ENCODE measurements at places on chromosomes 6 and 20. TPM values are rescaled to one million over a fixed set of nuclear protein-coding genes. Genes with fewer than 3 reads are reported as not detected.

The IL17A gene
- total RNA-seq: not detected

The COL11A2 gene
- 1.3 TPM for total RNA-seq

The C6orf58 gene
- total RNA-seq: not detected

The BMP5 gene
- total RNA-seq: 0.49 TPM

The OVOL2 gene
- total RNA-seq: 8.8 TPM

The SYNJ2 gene
- 45.0 TPM for total RNA-seq

The MYH7B gene
- 1.9 TPM for total RNA-seq

The PRPF6 gene
- total RNA-seq: 176 TPM

The TOX2 gene
- not detected for total RNA-seq

The SS18L1 gene
- total RNA-seq: 52.1 TPM

The BANF2 gene
- total RNA-seq: 2.1 TPM

- peak; percentile 82 for DNase-seq
- H3K36me3 ChIP-seq: no peaks in the 10 kb centered on the region
- H3K4me1 ChIP-seq: peaks cover 96% of the 10 kb centered on the region
- peak overlapping the region; percentile 80 for H3K27ac ChIP-seq
- no peak overlapping the region for H3K4me3 ChIP-seq
Observed at GRCh38 chr6:79604583-79605037, 26.5 kb upstream of the SH3BGRL2 start.

DNA sequence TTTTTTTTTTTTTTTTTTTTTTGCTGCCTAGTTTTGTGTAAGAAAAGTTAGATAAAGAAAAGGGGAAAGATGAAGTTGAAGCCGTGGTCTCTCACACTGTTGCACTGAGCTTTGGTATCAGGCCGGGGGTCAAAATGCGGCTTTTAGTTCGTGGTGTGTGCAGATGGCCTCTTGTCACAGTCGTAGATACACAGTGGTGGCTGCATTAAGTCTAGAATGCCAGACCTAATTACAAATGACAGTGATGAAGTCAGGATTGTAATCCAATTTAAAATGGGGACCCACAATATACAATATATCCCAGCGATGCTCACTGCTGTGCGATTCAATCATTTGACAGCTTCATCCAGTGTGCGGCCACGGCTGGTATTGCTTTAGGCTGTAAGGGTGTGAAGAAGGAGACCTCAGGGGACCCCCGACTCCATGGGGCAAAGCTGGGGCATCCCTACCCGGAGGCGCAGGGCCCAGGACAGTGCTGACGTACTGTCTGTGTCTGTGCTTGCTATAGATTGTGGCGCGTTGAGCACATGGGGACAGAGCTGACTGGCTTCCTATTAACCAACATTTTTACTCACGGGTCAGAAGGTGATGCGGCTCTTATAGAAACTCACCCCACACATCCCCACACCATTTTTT lies 210.0 kb upstream of the SOX4 start:
- H3K4me1 ChIP-seq: peaks cover 62% of the 10 kb centered on the region
- DNase-seq: no peak
- H3K27me3 ChIP-seq: no peaks in the 10 kb centered on the region

DNA sequence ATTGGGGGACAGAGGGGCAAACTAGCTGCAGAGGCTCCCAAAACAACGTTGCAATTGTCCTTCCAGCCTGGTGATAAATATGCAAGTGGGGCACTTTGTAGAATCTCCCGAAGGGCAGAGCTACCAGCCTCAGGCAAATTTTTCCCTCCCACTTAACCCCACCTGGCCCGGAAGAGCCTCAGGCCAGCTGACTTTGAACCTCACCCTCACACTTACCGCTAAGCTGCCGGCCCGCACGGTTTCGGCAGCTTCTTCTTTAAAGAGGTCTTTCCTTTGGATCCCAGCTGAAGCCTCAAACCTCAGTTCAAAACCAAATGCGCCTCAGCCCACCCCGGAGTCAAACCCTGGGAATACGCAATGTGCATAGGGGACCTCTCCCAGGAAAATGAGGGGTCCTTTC lies 2.5 kb downstream of the OVOL2 start:
- no peak overlapping the region for H3K27ac ChIP-seq
- peaks cover 30% of the 10 kb centered on the region for H3K4me1 ChIP-seq
- no peaks in the 10 kb centered on the region for H3K36me3 ChIP-seq

DNA sequence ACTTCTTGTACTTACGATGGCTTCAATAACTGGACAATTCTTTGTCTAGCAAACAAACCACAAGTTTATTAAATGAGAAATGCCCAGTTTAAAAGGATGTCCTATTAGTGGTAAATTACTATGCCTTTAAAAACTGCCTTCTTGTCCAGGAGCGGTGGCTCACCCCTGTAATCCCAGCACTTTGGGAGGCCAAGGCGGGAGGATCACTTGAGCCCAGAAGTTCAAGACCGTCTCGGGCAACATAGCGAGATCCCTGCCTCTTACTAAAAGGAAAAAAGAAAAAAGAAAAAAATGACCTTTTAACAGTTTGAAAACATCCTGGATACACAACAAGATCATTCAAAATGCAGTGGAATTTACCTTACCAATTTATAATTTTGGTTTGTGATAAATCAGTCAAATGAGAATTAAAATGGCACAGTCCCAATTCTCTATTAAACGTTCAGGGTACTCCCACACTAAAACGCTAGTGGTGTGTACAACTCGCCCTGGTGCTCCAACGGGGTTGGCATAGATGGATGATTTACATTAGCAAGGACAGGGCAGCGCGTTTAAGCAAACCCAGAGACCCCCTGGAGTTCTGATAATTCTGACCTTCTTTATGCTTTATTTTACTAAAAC lies 2.3 kb downstream of the ZBTB2 start:
- peak overlapping the region; percentile 72 for H3K4me3 ChIP-seq
- DNase-seq: no peak
- H3K4me1 ChIP-seq: peaks cover 17% of the 10 kb centered on the region
- peak overlapping the region; percentile 91 for H3K27ac ChIP-seq

- H3K4me1 ChIP-seq: no peaks in the 10 kb centered on the region
- H3K4me3 ChIP-seq: no peak overlapping the region
- DNase-seq: no peak
Observed at GRCh38 chr20:46827718-46828458, 66.8 kb upstream of the EYA2 start.

GRCh38 chr6:5765141-5765760 lies 241.5 kb downstream of the NRN1 start:
- DNase-seq: no peak
- H3K36me3 ChIP-seq: no peaks in the 10 kb centered on the region
- no peaks in the 10 kb centered on the region for H3K4me1 ChIP-seq
- no peaks in the 10 kb centered on the region for H3K27me3 ChIP-seq
- no peak overlapping the region for H3K4me3 ChIP-seq
- H3K27ac ChIP-seq: no peak overlapping the region

- H3K27me3 ChIP-seq: no peaks in the 10 kb centered on the region
- no peaks in the 10 kb centered on the region for H3K36me3 ChIP-seq
- H3K4me3 ChIP-seq: no peak overlapping the region
Observed at GRCh38 chr6:53598265-53598907, 53.5 kb upstream of the GCLC start.

GRCh38 chr20:21361266-21361665 lies 36.1 kb downstream of the NKX2-4 start:
- no peak overlapping the region for H3K4me3 ChIP-seq
- no peak for DNase-seq
- peaks cover 9% of the 10 kb centered on the region for H3K4me1 ChIP-seq
- peaks cover 1% of the 10 kb centered on the region for H3K36me3 ChIP-seq
- H3K27ac ChIP-seq: no peak overlapping the region
- no peaks in the 10 kb centered on the region for H3K27me3 ChIP-seq

- H3K4me1 ChIP-seq: 0 out of 2 replicates have a peak, but pooled peaks cover 5% of the 10 kb centered on the region
- no peaks in the 10 kb centered on the region for H3K36me3 ChIP-seq
- no peak overlapping the region for H3K4me3 ChIP-seq
- H3K27ac ChIP-seq: no peak overlapping the region
Observed at GRCh38 chr6:131629651-131630050, 1.6 kb upstream of the MED23 start.

DNA sequence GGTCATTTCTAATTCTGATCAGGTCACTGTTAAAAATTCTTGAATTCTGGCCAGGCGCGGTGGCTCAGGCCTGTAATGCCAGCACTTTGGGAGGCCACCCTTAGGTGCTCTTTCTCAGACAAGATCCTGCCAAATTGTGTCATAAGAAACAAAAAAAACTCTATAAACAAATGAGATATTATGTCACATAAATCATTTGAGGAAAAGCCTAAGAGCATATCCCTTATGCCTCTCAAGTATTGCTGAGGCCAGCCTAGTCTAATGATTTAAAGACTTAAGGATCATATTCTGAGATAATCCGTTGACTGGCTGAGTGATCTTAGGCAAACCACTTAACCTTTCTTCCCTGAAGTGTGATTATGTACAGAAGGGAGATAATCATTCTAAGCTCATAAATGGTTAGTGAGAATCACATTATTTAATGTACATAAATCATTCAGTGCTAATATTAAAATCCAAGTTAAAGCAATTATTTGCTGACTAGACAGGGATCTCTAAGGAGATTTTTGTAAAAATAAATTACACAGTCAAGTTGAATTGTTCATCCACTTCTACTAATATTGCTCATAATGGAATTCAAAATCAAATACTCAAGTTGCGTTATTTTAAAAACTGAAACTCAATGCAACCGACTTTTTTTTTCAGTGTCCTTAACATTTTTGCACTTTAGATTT lies 365.4 kb downstream of the PHF3 start:
- H3K27me3 ChIP-seq: no peaks in the 10 kb centered on the region
- H3K4me1 ChIP-seq: no peaks in the 10 kb centered on the region
- H3K36me3 ChIP-seq: no peaks in the 10 kb centered on the region

DNA sequence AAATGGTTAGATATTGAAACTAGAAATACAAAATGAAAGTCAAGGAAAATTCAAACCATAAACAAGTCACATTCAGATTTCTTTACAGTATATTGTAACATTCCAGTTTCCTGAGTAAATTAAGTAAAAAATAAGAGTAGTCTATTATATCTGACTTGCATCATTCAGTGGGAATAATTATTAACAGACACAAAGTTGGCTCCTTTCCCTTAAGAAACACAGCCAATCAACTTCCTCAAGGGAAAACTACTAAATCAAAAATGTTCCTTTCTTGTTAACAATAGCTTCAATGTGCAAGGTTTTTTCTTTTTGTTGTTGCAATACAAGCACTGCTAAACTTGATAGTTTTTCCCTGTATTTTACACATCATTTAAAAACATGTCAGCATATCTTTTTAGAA lies 33.2 kb downstream of the DNAAF9 start:
- no peak for DNase-seq
- H3K36me3 ChIP-seq: no peaks in the 10 kb centered on the region
- H3K27me3 ChIP-seq: no peaks in the 10 kb centered on the region
- H3K4me1 ChIP-seq: no peaks in the 10 kb centered on the region

GRCh38 chr6:140276719-140277118 lies 902.3 kb upstream of the CITED2 start:
- H3K4me1 ChIP-seq: peaks cover 3% of the 10 kb centered on the region
- H3K36me3 ChIP-seq: no peaks in the 10 kb centered on the region
- H3K27ac ChIP-seq: no peak overlapping the region
- no peaks in the 10 kb centered on the region for H3K27me3 ChIP-seq

GRCh38 chr6:31626952-31627351 lies 6.4 kb downstream of the PRRC2A start:
- no peaks in the 10 kb centered on the region for H3K27me3 ChIP-seq
- peaks cover 25% of the 10 kb centered on the region for H3K36me3 ChIP-seq
- H3K27ac ChIP-seq: no peak overlapping the region
- H3K4me3 ChIP-seq: no peak overlapping the region

- H3K4me1 ChIP-seq: no peaks in the 10 kb centered on the region
- no peak overlapping the region for H3K27ac ChIP-seq
- H3K4me3 ChIP-seq: no peak overlapping the region
Observed at GRCh38 chr6:56311061-56311460, 63.7 kb upstream of the COL21A1 start.

- no peak for DNase-seq
- no peaks in the 10 kb centered on the region for H3K36me3 ChIP-seq
- H3K4me3 ChIP-seq: no peak overlapping the region
- no peak overlapping the region for H3K27ac ChIP-seq
Observed at GRCh38 chr6:115706324-115706723, 354.4 kb downstream of the FRK start.

DNA sequence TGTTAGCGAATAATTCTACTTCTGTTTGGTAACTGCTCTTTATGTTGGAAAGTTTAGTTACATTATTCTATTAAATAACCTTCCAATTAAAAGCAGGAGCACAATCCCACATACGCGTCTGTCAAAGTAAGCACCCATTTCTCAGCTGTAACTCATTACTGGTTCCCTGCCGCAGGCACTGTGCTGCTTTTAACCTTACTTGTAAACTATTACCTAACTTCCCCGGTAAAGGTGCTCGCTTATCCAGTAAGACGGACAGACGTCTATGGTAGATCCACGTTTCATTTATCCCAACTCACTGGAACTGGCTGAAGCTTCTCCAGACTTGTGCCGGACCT lies 529 bp upstream of the ENPP4 start:
- no peaks in the 10 kb centered on the region for H3K4me1 ChIP-seq
- no peaks in the 10 kb centered on the region for H3K27me3 ChIP-seq
- no peak for DNase-seq

GRCh38 chr6:168458101-168458500 lies 17.1 kb downstream of the SMOC2 start:
- H3K4me3 ChIP-seq: no peak overlapping the region
- no peaks in the 10 kb centered on the region for H3K36me3 ChIP-seq
- no peaks in the 10 kb centered on the region for H3K27me3 ChIP-seq
- H3K27ac ChIP-seq: no peak overlapping the region
- DNase-seq: no peak

DNA sequence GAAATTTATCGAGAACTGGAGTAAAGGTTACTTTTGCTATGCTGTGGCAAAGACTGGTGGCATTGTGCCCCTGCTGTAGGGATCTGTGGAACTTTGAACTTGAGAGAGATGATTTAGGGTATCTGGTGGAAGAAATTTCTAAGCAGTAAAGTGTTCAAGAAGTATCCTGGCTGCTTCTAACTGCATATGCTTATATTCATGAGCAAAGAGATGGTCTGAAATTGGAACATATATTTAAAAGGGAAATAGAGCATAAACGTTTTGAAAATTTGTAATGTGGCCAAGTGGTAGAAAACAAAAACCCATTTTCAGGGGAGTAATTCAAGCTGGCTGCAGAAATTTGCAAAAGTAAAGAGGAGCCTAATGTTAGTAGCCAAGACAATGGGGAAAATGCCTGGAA lies 12.3 kb upstream of the UFL1 start:
- no peaks in the 10 kb centered on the region for H3K36me3 ChIP-seq
- no peaks in the 10 kb centered on the region for H3K4me1 ChIP-seq
- no peaks in the 10 kb centered on the region for H3K27me3 ChIP-seq
- no peak overlapping the region for H3K27ac ChIP-seq
- H3K4me3 ChIP-seq: no peak overlapping the region

- H3K27ac ChIP-seq: peak overlapping the region; percentile 88
- peaks cover 52% of the 10 kb centered on the region for H3K4me1 ChIP-seq
- no peaks in the 10 kb centered on the region for H3K27me3 ChIP-seq
- H3K36me3 ChIP-seq: no peaks in the 10 kb centered on the region
- H3K4me3 ChIP-seq: no peak overlapping the region
- DNase-seq: peak; percentile 71
Observed at GRCh38 chr20:53679597-53680309, 86.1 kb upstream of the ZNF217 start.

DNA sequence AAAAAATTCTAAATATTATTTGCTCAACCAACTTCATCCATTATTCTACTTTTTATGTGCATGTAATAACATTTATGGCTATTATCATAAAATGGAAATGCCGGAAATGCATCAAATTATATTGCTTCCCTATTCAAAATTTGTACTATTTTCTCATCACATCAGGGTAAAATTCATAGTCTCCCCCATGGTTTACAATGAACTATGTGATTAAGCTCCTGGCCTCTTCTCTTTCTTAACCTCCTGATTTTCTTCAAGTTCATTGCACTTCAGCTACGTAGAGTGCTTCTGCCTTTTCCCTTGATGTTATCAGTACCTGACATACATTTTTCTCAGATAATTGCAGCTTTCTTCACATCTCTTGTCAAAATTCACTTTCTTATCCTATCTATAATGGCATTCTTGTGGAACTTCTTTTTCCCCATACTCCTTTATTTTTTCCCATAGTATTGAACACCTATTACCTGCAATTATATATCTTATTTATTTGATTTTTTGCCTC lies 699.1 kb upstream of the ADGRB3 start:
- no peak overlapping the region for H3K27ac ChIP-seq
- no peak overlapping the region for H3K4me3 ChIP-seq
- no peak for DNase-seq
- no peaks in the 10 kb centered on the region for H3K4me1 ChIP-seq

Measured in Caco-2 (cell line).